Adrenal gland (tissue), 19 donors: ENCODE measurements at places on chromosomes 6 and 20.

DNA sequence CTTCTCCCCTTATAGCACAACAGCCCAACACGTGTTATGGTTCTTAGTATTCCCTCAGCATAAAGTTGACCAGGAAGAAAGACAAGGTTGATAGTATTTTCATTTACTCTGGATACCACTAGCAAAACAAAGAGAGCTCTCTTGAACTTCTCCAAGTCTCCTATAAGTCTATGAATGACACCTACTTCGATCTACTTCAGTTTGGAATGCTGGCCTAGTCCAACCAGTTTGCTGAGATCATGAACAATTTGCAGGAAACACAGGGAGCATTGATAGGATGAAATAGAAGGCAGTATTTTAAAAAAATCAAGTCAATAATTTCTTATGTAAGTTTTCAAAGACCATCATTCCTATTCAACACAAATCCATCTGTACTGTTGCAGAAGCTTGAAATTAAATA, 93.6 kb downstream of the GJA10 start:
- DNase-seq: no peak

GRCh38 chr6:111743360-111743759, 129.9 kb downstream of the FYN start:
- DNase-seq: no peak

DNA sequence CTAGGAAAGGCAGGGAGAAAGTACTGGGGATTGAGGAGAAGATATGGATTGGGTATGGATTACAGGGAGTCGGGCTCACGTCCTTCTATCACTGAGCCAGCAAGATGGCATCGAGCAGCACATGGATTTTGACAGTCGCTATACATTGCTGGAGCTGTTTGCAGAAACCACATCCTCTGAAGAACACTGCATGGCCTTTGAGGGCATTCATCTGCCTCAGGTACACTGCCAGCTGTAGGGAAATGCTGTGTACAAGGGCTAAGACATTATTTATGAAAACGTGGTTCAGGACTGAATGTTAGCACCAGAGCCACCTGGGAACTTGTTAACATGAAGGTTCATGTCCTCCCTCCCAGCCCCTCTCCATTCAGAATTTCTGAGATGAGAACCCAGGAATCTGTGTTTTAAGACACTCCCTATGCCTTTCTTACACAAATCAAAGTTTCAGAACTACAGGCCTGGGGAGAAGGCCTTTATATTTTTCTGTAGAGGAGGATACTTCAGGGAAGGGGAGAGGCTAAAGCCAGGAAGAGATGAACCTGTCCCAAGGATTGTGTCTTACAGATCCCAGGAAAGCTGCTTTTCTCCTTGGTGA, 3.5 kb downstream of the CUL9 start:
- no peak for DNase-seq

- no peak for DNase-seq
Observed at GRCh38 chr6:17347012-17347411, 46.4 kb upstream of the CAP2 start.

DNA sequence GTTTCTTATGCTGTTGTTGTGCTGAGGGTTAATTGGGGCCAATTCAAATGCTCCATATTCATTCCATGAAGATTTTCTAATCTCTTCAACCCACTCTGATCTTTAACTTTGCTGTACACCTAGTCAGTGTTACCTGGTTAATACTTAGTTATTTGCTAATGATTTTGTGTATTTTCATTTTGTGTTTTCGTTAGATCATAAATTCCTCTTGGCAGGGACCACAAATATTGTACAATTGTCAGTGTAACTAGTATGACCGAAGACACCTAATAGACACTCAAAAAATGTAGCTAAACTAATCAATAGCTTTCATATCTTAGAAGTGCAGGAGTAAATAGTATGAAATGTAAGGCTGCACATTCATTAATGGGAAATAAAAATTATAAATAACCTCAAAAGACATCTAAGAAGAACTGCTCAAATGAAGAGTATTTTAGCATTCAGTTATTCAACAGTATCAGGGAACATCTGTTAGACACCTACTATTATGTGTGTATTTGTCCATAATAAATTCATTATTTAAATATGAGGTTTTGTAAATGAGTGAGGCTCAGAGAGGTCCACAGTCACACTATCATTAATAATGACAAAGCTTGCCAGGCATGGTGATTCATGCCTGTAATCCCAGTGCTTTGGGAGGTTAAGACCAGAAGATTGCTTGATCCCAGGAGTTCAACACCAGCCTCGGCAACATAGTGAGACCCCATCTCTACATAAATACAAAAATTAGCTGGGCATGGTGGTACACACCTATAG, 13.4 kb upstream of the HSF2 start:
- no peak for DNase-seq

DNA sequence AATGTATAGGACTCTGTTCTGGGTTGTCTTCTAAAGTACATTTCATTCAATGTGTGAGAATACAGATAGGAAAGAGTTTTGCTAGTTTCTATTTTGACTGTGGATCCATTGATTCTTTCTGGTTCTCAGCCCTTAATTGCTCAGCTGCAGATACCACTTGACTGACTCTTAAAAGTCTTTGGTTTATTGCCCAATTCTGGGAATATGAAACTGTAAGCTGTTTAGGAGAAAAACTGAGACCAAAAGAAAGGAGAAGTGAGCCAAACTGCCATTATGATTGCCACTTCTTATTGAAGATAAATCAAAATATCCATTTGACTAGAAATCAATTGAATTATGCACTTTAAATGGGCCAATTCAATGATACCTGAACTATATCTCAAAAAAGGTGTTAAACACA, 211.4 kb downstream of the ESR1 start:
- no peak for DNase-seq

GRCh38 chr6:37340639-37340943, 13.2 kb upstream of the RNF8 start:
- DNase-seq: no peak

GRCh38 chr20:57851025-57851682, 141.3 kb upstream of the PMEPA1 start:
- DNase-seq: no peak

GRCh38 chr6:9938801-9939200, 476.1 kb downstream of the TFAP2A start:
- no peak for DNase-seq

- no peak for DNase-seq
Observed at GRCh38 chr6:111922454-111923297, 49.4 kb upstream of the FYN start.

DNA sequence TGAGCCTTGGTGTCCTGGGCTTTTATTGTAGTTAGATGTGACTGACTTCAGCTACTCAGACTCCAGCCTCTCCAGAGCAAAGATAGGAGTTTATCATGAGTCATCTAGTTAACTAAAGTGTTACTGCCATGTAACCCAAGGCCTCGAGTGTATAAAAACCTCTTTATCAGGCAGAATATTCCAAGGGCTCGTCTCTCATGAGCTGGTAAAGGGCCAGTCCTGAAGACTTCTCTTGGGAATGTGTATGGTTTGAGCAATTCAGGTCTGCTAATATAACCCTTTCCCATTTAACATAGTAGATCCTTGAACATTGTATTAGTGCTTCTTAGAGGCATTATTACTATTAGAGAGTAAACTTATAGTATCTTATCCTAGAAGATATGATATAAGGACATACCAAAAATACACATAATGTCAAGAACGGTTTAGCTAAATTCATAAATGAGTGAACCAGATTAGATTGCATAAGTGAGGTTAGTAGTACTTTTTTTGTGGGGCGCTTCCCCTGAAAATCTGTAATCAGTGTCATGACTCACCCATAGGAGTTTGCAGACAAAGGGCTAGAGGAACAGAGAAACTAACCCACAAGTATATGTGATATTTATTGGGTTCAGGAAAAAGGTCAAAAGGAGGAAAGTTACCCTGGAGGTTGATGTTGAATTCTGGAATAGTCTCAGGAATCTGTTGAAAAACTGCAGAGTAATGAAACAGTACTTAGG, 16.0 kb downstream of the DSE start:
- DNase-seq: no peak

- no peak for DNase-seq
Observed at GRCh38 chr6:162684961-162685360, 42.6 kb downstream of the PRKN start.

- no peak for DNase-seq
Observed at GRCh38 chr6:152057832-152058498, 250.5 kb downstream of the ESR1 start.

- no peak for DNase-seq
Observed at GRCh38 chr6:87110636-87111035, 15.7 kb upstream of the CGA start.

DNA sequence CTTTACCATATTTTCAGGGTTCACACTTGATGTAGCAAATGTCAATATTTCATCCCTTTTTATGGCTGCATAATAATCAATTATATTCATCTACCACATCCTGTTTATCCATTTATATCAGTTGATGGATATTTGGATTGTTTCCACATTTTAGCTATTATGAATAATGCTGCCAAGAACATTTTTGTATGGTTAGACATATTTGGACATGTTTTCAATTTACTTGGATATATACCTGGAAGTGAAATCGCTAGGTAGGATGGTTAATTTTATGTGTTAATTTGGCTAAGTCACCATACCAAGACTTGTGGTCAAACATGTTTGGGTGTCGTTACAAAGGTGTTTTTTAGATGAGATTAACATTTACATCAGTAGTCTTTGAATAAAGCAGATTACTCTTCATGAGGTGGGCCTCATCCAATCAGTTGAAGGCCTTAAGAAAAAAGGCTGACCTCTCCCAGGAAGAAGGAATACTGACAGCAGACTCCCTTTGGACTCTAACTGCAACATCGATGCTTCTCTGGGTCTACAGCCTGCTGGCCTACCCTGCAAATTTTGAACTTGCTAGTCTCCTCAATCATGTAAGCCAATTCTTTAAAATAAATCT, 196.5 kb downstream of the BACH2 start:
- DNase-seq: no peak

GRCh38 chr20:36036688-36037087, 68.3 kb downstream of the CNBD2 start:
- DNase-seq: no peak

DNA sequence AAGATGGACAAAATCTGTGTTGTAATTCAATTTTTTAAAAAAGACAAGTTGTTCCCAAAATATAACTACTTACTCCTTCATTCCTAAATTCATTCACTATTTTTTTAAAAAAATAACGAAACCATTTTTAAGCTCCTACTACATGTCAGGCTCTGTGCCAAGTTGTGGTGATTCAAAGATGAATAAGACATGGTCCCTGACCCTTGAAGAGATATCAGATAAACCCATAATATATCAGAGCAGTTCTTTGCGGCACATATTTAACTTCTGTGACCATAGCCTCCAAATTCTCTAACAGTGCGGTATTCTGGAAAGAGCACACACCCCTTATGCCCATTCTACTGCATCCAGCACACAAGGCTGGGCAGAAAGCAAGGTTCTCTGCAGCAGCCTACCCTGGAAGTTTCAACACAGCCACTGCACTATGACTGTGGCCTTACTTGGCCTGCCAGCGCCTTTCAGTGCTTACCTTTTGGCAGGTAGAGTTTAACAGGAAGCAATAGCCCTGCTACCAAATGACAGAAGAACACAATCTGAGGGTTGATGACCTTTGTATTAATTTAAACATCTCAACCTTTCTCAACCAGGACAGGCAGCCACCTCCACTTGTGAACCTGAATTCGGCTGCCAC, 406.5 kb downstream of the BTBD9 start:
- peak; percentile 45 for DNase-seq

GRCh38 chr6:25125736-25126135, 153.4 kb upstream of the CARMIL1 start:
- no peak for DNase-seq

DNA sequence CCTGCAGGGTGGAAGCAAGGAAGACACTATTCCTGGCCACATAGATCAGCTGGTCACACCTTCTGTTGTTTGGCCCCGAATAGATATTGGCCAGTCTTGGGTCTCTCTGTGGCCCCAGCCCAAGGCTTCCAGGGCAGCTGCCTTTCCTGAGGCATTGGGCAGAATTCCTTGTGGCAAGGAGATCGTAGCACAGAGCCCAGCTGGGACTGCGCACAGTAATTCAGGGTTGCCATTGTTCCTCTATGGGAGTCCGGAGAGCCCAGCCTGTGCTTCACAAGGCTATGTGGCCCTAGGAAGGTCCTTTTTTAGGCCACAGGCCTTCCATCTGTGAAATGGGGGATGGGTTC, 6.9 kb downstream of the SGK2 start:
- no peak for DNase-seq

DNA sequence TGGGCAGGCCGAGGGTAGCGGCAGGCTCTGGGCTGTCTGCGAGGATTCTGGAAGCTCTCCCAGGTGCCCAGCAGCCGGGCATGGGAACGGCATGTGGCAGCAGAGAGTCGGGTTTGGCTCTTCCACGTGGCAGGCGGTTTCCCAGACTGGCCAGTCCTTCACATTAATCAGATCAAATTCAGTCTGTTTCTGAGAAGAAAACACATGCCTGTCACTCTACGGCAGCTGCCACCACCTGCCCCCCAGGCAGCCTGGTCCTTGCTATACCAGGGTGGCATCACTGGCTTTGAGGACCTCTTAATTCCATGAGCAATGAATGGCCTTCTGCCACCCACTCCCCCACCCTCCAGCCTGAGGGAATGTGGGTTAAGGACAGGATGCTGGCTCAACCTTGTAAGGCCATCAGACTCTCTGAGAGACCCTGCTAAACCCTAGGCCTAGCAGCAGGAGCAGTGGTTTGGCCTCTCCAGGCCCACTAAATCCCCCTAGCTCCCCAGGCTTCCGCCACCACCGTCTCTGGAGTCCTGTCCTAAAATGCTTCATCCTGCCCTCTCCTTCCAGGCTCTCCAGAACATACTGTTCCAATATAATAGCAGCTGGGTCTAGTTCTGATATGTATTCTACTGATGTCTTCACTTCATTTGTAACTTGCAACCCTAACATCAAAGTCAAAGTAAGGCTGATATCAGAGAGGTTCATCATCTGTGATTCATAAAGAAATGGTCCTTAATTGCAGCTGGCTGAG, 47.8 kb downstream of the PLCG1 start:
- no peak for DNase-seq

- no peak for DNase-seq
Observed at GRCh38 chr6:131285548-131285947, 150.3 kb downstream of the AKAP7 start.

- DNase-seq: no peak
Observed at GRCh38 chr6:125955973-125956372, 597 bp upstream of the HINT3 start.

DNA sequence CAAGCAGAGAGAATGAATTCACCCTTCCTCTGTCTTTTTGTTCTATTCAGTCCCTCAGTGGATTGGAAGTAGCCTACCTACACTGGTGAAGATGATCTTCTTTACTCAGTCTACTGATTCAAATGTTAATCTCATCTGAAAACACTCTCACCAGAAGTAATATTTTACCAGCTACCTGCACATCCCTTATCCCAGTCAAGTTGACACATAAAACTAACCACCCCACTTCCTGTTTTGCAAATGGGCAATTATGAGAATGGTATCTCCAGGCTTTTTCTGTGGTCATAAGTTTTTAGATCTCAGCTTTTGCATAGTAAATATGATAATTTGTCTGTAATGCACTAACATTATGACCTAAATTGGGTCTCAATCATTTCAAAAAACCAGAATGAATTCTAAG, 228.8 kb upstream of the ECI2 start:
- no peak for DNase-seq

GRCh38 chr6:11343963-11344723, 111.7 kb upstream of the NEDD9 start:
- DNase-seq: no peak
